NCI-H2081 treated with DMSO at 0.1 percent for 48 hours (cell line): ENCODE measurements at places on chromosomes 7 and 10.

DNA sequence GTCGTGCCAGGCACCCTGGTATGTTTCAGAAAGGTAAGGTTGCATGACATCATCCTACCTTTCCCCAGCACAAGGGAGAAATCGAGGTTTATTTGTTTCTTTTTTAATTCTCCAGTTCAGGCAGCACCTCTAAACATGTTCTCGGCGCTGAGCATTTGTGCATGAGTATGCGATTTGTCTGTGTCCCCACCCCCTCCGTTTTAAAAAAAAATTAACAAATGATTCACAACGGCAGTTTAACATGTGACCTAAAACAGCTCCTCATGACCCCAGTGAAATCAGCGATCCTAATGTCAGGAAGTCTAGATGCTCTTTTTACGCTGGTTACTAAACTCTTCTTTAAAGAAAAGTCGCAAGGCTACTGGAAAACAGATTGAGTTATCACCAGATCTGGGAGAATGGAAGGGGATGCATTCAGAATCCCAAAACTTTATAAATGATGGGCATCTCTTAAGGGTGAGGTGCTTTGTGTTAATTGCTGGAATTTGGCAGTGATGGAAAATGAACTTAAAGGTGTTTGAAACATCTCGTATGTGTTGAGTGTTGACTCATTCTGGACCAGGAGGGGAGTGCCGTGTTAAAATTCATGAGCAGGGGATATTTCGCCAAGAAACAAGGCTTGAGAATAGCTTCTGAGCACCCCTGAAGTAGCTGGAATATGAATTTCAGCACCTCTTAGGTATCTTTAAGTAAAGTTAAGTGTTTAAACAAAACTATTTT, 106.8 kb upstream of the PDCD4 start:
- DNase-seq: no peak

DNA sequence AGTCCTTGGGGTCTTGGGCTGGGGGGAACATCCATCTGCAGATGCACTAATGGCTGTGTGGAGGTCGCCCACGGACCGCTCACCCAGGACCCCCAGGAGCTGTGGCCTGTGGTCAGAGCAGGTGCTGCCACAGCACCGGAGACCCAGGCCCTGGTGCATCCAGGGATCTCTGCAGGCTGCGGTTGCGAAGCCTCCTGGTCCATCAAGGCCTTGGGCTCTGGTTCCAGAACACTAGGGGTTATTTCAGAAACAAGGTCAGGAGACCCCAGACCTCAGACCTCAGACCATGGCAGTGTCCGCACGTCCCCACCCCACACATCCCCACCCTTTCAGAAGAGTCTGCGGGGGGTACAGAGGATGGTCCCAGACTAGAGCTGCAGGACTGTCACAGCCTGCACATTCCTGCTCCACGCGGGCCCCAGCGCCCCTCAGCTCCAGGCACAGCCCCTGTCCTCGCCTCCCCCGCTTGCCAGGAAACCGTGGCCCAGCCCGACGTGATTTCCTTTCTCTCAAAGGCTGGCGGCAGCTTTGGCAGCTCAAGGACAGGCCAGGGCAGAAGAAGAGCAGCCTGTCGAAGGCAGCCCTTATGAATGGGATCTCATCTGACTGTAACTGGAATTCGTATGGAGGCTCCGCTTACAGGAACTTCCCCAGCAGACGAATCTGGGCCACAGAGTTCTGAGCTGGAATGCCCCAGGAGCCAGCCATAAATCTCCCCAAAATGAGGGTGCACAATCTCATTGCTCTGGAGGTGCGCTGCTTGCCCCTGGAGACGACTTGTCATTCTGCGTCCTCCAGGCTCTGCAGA, 136.2 kb upstream of the RET start:
- DNase-seq: no peak

GRCh38 chr7:135512135-135512887, 2.4 kb upstream of the CNOT4 start:
- peak; percentile 61 for DNase-seq

DNA sequence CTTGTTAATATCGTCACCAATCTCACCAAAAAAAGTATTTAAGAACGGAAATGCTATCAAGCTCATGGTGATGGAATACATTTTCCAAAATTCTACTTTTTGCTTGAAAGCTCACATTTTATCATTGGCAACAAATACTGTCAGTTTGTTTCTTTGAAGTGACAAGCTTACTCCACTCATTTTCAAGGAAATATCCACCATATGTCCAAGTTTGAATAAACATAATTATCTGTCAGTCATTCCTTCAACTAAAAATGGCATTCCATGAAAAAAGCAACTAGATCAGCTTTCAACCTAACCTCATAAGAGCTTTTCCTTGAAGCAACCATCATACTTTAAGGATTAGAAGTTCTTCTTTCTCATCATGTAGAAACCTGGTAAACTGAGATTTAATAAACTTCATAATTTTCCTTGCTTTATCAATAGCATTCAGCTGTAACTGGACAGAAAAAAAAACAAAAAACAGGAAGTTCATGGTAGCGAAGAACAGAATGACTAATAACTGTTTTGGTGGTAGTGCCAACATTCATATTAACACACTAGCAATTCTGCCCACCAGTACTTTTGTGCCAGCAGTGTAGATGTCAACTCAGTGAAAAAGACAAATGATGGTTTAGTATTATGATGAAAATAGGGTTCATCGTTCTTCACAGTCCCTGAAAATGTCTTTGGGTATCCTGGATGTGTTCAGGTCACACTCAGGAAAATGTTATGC, 764.9 kb downstream of the GRM8 start:
- no peak for DNase-seq

DNA sequence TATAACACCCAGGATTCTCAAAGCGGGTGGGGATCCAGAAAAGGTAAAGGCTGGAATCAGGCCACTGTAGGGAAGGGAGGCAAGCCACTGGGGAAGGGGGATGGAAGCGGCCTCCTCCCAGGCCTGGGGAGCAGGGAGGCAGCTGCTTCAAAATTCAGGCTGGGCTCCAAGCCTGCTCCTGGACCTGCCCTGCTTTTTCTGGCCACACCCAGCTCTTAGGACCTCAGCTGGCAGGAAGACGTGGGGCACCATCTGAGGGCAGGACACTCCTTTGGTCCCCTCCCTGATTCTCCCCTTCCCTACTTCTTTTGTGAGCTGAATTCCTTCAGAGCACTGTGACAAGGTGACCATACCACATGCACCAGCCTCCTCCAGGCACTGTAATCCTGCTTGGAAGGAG, 4.6 kb upstream of the LBX1 start:
- DNase-seq: no peak

DNA sequence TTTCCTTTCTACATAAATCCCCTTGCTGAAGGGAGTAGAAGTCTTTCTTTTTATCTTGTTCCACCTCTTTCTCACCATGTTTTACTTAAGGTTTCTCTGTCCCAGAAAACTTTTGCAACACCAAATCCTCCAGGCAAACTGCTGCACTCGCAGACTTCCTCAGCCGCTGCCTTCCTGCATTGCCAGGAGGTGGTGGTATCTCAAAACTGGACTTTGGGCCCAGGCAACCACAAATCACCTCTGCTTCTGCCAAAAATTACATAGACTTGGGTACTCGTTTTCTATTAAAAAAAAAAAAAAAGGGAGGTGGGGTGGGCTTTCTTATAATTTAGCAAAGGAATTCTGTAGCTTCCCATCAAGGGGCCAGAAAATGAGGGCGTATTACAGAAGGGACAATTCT, 14.7 kb downstream of the INA start:
- DNase-seq: no peak

DNA sequence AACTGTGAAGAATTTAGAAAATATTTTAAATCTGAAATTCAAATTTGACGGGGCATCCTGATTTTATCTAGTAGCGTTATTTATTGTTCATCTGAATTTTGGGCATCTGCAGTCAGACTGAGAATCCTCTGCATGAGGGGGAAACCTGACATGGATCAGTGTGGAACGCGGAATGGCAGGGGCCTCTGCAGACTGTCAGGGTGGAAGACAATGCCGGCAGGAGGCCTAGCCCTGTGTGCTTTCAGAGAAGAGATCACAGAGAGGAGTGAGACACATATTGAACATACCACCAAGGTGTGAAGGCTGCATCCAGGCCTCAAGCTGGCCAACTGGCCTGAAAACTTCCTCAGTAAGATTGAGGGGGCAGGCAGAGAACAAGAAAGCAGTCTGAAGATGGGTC, 921.1 kb upstream of the GHITM start:
- no peak for DNase-seq

- DNase-seq: no peak
These were observed 219.0 kb downstream of the GLRX3 start for GRCh38 chr10:130354976-130355795.

DNA sequence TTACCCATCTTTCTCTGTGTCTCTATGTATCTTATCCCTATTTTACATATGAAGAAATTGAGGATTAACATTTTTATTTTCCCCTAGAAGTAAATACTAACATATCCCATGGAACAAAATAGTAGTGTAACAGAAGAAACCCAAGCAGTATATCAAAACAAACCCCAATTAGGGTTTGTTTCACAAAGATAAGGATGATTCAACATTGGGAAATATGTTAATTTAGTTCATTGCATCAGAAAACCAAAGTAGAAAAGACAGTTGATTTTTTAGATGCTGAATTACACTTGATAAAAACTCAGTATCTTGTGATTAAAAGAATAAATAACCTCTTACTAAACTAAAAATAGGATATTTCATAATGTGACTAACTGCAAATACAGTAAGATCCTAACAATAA, 87.8 kb downstream of the GLCCI1 start:
- no peak for DNase-seq

- DNase-seq: no peak
These were observed 442 bp upstream of the LZTS2 start for GRCh38 chr10:100998991-100999741.

GRCh38 chr10:23912884-23913404, 296.0 kb upstream of the KIAA1217 start:
- no peak for DNase-seq

GRCh38 chr10:75061709-75062505, 49.5 kb upstream of the SAMD8 start:
- DNase-seq: no peak

GRCh38 chr10:91772869-91773268, 25.4 kb upstream of the TNKS2 start:
- no peak for DNase-seq

- DNase-seq: no peak
These were observed 6.5 kb downstream of the CPVL start for GRCh38 chr7:29139796-29140195.

DNA sequence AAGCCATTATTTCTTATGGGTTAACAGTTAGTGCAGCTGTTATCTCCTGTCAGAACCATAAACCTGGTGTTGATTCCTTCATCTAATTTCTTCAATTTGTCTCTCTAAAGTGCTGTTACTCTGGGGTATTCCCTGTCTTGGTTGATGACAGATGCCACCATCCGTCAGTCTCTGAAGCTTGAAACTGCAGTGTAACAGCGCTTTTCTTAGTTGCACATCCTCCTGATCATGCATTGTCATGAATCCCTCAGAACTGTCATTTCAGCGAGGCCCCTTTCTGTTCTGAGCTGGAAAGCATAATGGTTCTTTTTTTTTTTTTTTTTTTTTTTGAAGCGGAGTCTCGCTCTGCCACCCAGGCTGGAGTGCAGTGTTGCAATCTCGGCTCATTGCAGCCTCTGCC, 193.9 kb downstream of the SDK1 start:
- DNase-seq: no peak

DNA sequence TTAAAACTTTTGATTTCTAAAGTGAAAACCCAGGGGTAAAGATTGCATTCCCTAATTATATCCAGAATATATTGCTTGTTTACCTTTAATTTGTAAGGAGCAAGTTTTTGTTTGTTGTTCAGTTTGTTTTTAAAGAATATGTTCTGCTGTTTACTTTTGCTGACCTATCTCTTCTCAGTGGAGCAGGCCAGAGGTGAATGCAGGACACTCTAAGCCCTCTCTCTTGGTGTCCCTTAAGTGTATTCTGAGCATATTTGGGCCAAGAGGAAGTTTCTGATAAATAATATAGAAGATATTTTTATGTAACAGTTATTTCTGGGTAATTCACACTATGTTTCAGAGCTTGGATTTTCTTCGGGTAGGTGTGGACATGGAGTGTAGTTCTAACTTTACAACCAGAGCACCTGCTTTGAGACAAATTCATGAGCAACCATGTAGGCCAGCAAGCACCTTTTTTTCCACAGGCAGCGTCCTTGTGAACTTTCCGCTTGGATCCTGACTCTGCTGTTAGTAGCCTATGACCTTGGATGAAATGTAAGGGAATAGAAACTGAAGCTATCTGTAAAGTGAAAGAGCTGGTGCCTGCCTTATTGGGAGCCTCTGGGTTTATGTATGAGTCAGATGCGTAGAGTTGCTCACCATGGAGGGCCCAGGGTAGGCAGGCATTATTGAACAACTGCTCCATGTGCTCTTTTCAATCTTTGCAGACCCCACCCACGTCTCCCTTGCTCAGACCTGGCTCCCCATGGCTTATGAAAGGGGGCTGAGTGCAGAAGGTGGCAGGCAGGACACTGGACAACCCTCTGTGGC, 16.1 kb downstream of the OGDH start:
- DNase-seq: no peak

DNA sequence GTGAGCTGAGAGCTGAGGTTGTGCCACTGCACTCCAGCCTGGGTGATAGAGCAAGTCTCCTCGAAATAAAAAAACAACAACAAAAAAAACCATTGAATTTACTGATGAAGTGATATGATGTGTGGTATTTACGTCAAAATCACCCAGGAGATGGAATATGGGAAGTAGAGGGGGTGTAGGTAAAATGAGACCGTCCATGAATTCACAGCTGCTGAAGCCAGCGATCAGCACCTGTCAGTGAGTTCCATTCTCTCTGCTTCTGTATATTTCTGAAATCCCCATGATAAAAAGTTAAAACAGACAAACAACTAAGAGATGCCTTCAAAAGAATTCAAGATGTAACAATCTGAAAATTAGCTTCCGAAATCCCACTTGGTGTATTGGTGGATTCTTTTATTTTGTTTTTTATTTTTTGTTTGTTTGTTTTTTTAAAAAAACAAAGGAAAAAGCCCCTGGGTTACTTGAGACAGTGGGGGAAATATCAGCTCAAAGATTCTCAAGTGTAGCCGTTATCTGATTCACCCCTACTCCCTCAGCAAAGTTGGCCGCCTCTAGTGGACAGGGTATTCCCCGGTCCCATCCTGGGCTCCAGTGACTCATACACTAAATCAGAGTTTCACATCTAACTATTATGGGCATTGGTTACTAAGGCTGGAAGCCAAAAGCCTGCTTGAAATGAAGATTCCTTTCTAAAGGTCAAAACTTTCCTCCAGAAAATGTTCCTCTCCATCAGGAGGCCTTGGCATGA, 76.4 kb downstream of the MAP3K8 start:
- no peak for DNase-seq

GRCh38 chr10:92149261-92149660, 141.6 kb downstream of the CPEB3 start:
- DNase-seq: no peak

GRCh38 chr7:46576950-46577349, 655.9 kb upstream of the IGFBP3 start:
- no peak for DNase-seq

DNA sequence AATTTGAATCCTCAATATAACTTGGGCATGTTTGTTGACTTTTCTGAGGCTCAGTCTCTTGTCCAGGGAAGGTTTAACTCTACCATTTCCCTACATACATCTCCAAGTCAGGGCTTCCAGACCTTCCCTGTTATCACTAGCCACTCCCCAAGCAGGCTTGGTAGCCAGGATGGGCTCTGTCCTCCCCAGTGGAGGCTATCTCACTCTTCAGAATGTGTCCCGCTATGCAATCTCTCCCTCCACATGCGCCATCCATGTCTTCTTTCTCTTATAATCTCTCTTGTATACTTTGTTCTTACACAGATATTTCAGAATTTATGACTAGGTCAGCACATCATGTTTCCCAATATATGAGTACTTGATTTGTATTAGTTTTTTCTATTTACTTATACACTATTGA, 310.4 kb downstream of the HGF start:
- no peak for DNase-seq
